Fibroblast of the aortic adventitia (primary cell): ENCODE measurements at places on chromosomes 1 and 21. TPM values are rescaled to one million over a fixed set of nuclear protein-coding genes. Genes with fewer than 3 reads are reported as not detected.
A peak's percentile ranks its signal among the peaks of the same experiment; 100 is the strongest.

DNA sequence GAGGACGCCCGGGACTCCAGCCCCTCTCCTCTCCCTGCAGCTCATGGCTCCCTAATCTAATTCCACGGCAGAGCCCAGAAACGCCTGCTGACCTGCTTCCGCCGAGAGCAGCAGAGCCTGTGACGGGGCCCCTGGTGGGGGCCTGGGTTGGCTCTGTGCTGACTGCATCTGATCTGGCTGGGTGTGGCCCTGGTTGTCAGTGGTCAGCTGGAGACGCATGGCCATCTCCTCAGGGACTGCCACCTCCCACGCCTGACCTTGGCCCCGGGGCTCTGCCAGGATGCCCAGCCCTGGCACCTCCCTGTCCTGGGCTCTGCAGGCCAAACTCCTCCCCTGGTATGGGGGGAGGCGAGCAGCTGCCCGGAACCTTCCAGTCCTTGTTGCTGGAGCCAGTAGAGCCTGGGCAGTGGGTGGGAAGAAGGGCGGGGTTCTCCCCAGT lies 1.1 kb upstream of the PLCH2 start:
- DNase-seq = peak; percentile 1

The LAMC2 gene
- total RNA-seq = 2.0 and 2.8 TPM in 2 replicates

DNA sequence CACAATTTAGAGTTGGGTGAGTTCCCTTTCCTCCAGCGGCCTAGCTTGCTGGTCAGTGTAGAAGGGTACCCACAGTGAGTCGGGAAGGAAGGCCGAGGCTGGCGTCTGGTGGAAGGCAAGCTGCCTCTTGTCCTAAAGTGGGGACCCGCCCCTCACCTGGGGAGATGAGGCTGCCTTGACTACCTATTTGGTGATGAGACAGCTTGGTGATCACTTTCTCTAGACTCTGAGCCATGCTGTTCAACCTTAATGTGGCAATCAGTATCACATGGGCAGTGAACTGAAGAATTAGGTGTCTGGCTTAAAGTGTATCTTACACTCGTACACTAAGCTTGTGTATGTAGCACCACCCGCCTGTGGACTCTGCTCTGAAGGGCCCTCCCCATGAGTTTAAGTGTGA lies 100.7 kb downstream of the COLGALT2 start:
- no peak for DNase-seq

DNA sequence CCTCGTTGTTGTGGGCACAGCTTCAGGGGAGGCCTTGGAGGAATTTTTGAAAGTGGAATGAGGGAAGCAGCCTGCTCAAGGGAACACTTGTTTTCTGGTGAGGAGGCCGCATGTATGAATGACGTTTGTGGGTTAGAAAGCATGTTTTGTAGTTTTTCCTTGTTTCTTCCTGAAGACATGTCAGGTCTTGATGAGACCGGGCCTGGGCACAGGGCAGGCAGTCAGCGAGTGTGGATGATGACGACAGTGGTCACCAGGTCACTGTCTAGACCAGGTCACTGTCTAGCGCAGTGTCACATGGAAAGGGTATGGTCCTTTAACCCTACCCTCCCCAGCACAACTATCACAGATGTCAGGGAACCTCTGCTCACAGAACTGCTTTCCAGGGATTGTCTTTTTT lies 7.3 kb downstream of the PSEN2 start:
- DNase-seq = no peak

- DNase-seq = no peak
These were observed 79.4 kb downstream of the RPE65 start for GRCh38 chr1:68370101-68370915.

- peak; percentile 36 for DNase-seq
These were observed 139.1 kb downstream of the DUSP10 start for GRCh38 chr1:221602830-221603229.

The ZNF326 gene
- total RNA-seq = 11.2 and 15.2 TPM in 2 replicates
